Nephron progenitor cell (in vitro differentiated cells): ENCODE measurements at places on chromosomes 2 and 18.

DNA sequence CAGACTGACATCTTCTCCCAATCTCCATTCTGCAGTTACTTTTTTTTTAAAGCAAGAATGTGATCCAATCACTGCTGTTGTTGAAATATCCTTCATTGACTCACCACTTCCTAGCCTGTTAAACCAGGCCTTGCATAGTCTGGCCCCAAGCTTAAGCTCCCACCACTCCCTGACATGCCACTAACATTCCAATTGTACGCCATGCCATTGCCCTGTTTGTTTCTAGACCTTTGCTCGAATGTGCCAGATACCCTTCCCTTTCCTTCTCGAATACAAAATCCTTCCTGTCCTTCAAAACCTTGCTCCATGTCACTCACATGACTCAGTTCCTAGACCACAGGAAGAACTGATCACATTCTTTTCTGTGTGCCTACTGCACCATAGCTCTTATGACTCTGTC, 224.2 kb downstream of the CYRIA start:
- no peak for DNase-seq

GRCh38 chr2:68658266-68658665, 14.9 kb downstream of the PROKR1 start:
- no peak for DNase-seq

DNA sequence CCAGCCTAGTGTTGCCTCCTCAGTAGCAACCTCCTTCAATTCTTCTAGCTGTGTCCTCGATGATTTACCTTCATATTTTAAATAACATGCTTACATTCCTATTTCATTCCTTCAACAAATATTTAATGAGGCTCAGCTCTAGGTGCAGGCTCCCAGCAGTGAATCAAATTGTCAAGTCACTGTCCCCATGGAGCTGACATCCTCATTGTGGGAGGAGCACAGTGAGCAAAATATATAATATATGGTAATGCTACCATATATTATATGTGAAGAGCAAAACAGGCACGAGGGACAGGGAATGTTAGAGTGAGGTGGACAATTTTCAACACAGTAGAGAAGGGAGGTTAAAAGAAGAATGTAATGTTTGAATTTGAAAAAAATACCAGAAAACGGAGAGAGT, 869.1 kb downstream of the SLC4A3 start:
- DNase-seq: no peak

- no peak for DNase-seq
Measured at GRCh38 chr2:143375384-143375880, 246.2 kb downstream of the ARHGAP15 start.

DNA sequence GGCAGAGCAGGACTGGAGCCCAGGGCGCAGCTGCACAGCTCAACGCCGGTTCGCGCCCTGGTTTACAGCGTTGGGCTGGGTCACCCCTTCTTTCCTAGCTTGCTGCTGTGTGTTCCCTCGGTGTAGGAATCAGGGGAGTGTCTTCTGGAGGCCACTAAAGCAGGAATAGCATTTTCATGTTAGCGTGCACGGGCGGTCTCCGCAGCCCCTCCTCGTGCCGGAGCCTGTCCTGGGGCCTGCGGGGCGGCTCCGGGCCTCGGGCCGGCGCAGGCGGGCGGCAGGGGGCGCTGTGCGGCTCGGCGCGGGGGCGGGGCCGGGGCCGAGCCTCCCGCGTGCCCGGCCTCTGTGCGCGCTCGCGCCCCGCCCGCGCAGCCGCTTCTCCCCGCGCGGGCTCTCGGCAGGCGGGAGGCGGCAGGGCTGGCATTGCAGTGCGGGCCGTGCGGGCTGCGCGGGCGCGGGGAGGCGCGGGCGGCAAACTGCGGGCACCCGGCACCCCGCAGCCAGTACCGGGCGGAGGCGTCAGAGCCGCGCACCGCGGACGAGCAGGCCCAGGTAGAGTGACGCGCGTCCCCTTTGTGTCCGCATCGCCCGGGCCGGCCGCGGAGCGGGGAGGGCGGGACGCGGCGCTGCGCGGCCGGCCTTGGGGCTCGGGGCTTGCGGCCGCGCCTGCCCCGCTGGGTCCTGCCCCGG, at the start of gene RNF144A:
TSS of gene RNF144A (plus strand) at position 342 of the 690 bp plus-strand sequence. CDS start 79,515 bp downstream, outside the sequence.
- DNase-seq: peak; percentile 85

- no peak for DNase-seq
Measured at GRCh38 chr2:205792908-205793307, 110.6 kb downstream of the NRP2 start.

- DNase-seq: no peak
Measured at GRCh38 chr18:12049978-12050811, 43.4 kb upstream of the ANKRD62 start.

GRCh38 chr2:191328150-191328809, 83.1 kb downstream of the MYO1B start:
- DNase-seq: no peak

- no peak for DNase-seq
Measured at GRCh38 chr2:170747921-170748320, 22.3 kb upstream of the ERICH2 start.

DNA sequence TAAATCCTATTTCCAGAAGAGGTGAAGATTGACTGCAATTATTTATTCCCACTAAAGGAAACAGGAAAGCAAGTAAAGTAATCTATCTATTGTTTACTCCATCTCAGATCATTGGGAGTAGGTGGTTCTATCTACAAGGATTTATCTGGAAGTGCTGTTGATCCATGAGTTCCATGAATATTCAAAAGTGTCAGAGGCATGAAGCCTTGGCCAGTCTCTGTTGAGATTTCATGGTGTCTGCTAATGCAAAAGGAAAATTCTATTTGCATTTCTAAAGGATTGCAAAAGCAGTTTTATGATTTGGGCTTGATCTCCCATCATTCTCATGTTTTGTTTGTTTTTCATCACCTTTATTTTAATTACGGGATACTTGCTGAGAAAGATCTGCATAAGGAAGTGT, 102.4 kb upstream of the ST6GAL2 start:
- no peak for DNase-seq

DNA sequence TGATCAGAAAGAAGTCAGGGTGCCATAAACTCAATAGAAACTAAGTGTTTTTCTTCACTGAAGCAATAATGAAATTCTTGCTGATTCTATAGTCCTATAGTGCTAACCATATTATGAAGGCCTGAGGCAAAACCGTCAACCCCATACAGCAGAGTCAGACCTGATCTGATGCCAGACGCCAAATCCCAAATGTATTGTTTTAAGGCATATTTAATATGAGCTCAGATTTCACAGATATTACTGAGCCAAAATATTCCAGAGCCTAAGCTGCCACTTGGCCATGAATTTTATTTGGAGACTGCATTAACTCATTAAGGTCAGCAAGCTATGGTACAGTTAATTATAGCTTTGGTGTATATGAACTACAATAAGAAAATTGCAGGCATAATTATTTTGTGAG, 53.4 kb downstream of the SCN1A start:
- no peak for DNase-seq

DNA sequence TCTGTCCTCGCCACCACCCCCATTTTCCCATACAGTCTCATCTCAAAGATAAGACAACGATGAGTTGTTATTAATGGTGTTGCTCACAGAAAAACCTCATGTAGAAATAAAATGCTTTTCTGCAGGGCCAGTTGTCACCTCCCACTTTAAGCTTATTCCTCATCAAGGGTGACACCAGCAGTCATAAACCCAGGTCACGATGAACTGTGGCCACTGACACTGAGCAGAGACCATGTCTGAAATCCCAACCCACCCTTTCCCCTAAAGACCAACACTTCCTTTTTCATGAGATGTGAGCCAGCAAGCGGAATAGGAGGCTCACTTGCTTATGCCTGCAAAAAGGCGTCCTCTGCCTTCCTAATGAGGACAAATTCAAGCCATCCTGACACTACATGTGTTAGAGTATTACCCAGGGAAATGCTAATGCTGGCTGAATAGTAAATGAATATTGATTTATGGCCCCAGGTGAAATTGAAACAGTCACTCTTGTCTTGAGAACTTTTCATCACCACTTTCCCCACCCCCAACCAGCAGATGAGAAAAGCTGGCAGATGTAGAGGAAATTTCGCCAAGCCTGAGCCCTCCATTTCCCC, 228.4 kb downstream of the MGAT5 start:
- no peak for DNase-seq

GRCh38 chr2:196046123-196046917, 22.3 kb downstream of the DNAH7 start:
- DNase-seq: no peak

DNA sequence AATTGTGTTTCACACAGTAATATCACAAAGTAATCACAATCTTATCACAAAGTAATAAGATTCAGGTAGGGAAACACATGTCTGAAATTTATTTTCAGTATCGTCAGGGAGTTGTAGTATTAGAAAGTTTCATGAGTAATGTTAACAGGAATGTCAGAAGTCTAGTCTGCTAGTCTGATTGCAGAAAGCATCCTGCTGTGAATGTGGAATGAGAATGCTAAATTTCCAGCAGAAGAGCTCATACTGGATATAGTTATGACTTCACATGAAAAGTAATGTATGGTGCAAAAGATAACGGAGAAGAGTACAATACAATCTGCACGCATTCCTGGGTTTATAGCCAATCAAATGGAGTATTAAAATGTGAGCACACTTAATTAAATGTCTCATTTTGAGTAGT, 494.7 kb upstream of the SETBP1 start:
- no peak for DNase-seq

DNA sequence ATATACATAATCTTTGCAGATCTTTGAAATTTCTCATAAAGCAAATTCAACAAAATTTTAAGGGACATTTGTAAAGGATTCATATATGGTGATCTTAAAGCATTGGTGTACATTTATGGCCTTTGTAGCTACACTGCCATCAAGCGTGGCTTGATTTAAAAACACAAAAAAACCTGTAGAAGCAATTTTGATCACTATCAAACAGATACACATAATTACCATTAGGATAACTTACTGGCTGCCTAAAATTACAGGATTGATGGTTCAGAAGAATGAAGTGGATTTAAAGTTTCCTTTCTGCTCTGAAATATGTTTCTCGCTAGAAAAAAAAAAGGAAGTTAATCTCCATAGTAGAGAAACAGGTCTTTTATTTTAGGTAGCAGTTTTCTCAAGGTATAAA, 31.4 kb downstream of the MAPRE2 start:
- no peak for DNase-seq

GRCh38 chr2:131827481-131828163, 299.9 kb downstream of the CCDC74A start:
- DNase-seq: no peak
